ENCODE measurements at places on chromosomes 2 and 18. TPM values are rescaled to one million over a fixed set of nuclear protein-coding genes. Genes with fewer than 3 reads are reported as not detected.

Gene KYNU
- 2.8 TPM for total RNA-seq

Gene CDKL4
- 11.8 TPM for total RNA-seq

Gene SGO2
- total RNA-seq = 28.6 TPM

Gene SLC30A3
- under 0.01 TPM for total RNA-seq

Gene SP5
- total RNA-seq = not detected

Gene ST6GAL2
- under 0.01 TPM for total RNA-seq

Gene RAB31
- total RNA-seq = 55.6 TPM

Gene ERMN
- total RNA-seq = 0.28 TPM

Gene ALK
- total RNA-seq = not detected

Gene DSG4
- not detected for total RNA-seq

Gene AOX1
- 96.4 TPM for total RNA-seq

Gene SLC23A3
- total RNA-seq = 1.7 TPM

Gene RAPH1
- 14.2 TPM for total RNA-seq

Gene MC5R
- under 0.01 TPM for total RNA-seq

Gene INO80D
- 5.6 TPM for total RNA-seq

Gene TCF23
- not detected for total RNA-seq

Gene HIBCH
- 19.7 TPM for total RNA-seq

Gene VAMP5
- total RNA-seq = 35.8 TPM

Gene OTOF
- 0.19 TPM for total RNA-seq

Gene BIRC6
- 137 TPM for total RNA-seq

Gene APCDD1
- 0.19 TPM for total RNA-seq

Gene TMEM17
- 1.7 TPM for total RNA-seq

Gene FER1L5
- total RNA-seq = 0.96 TPM

Gene ALLC
- total RNA-seq = under 0.01 TPM

Gene UCN
- 1.1 TPM for total RNA-seq

Gene RAD51AP2
- under 0.01 TPM for total RNA-seq

Gene ZC3H15
- total RNA-seq = 80.3 TPM

Gene CRYBA2
- total RNA-seq = not detected

Gene DSG1
- total RNA-seq = not detected

Gene THOC1
- 38.9 TPM for total RNA-seq

Gene TDRD15
- total RNA-seq = not detected

Gene MZT2A
- total RNA-seq = 64.0 TPM

Gene ANTXR1
- 45.2 TPM for total RNA-seq

Gene CHRNG
- total RNA-seq = not detected

Gene PLEKHH2
- total RNA-seq = 11.6 TPM

Gene SLC14A1
- 32.1 TPM for total RNA-seq

Gene SP140
- total RNA-seq = not detected

Gene STPG4
- under 0.01 TPM for total RNA-seq

Gene LYPD6
- total RNA-seq = under 0.01 TPM

Gene GKN1
- not detected for total RNA-seq

Gene EFR3B
- 1.7 TPM for total RNA-seq

Gene GLS
- 403 TPM for total RNA-seq

Gene WDR7
- total RNA-seq = 25.4 TPM

Gene CCDC85A
- 5.4 TPM for total RNA-seq

Gene ATP8B1
- 86.8 TPM for total RNA-seq

Gene DTNA
- total RNA-seq = 31.3 TPM

Gene POTEI
- under 0.01 TPM for total RNA-seq

Gene ERICH2
- not detected for total RNA-seq

Gene KCNF1
- total RNA-seq = under 0.01 TPM

Gene MDH1B
- 0.56 TPM for total RNA-seq

Gene IL1F10
- not detected for total RNA-seq

Gene FMNL2
- total RNA-seq = 17.6 TPM

Gene TEX44
- not detected for total RNA-seq

Gene TANC1
- total RNA-seq = 24.8 TPM

Measured in regular cardiac myocyte (primary cell).